ENCODE measurements at places on chromosomes 2 and 18.

- DNase-seq: peak; percentile 47
Observed at GRCh38 chr2:47485751-47486300, 82.9 kb downstream of the MSH2 start.

DNA sequence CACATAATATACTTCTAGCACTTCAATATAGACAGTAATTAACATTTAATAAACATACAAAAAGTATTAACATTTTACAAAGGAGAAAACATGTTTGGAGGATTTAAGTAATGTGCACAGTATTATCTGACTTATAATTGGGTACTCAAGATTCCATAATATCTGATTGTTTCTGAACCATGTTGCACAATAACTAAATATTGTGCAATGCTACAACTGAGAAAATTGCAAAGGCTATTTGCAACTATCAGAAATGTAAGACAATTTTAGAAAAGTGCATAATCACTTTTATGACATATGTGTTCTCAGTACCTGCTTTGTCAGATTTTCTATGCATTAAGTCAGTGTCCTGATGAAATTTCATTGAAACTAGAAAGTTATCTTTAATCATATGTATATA, 934.6 kb downstream of the SOCS6 start:
- no peak for DNase-seq

GRCh38 chr2:103788951-103789350, 1027.1 kb downstream of the TMEM182 start:
- DNase-seq: no peak

DNA sequence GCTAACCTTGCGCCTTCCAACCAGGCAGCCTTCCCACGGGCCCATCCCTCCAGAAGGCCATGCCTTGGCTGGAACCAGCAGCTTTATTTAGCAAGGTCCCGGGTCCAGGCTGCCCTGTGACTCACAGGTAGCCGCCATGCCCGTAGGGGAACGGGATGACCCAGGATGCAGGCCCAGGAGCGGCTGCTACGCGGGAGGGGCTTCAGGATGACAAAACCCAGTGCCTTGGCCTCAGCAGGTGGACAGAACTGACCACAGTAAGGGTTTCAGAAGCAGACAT, 63.3 kb downstream of the RTP5 start:
- no peak for DNase-seq

DNA sequence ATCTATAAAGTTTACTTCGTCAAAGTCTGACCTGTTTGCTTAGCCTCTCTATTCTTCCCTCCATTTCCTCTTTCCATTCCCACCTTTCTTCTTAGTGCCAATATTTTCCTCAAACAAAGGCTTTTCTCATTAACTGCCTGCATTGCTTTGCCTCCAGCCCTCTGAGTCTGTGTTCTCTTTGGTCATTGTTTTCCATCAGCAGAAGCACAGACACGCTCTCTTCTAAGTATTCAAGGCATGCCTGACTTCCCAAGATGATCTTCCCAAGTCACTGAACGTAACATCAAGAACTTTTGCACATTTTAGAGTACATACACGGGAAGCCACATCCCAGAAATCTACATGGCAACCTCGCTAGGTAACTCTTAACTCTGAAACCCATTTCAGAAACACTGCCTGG, 32.6 kb upstream of the ANXA4 start:
- no peak for DNase-seq

DNA sequence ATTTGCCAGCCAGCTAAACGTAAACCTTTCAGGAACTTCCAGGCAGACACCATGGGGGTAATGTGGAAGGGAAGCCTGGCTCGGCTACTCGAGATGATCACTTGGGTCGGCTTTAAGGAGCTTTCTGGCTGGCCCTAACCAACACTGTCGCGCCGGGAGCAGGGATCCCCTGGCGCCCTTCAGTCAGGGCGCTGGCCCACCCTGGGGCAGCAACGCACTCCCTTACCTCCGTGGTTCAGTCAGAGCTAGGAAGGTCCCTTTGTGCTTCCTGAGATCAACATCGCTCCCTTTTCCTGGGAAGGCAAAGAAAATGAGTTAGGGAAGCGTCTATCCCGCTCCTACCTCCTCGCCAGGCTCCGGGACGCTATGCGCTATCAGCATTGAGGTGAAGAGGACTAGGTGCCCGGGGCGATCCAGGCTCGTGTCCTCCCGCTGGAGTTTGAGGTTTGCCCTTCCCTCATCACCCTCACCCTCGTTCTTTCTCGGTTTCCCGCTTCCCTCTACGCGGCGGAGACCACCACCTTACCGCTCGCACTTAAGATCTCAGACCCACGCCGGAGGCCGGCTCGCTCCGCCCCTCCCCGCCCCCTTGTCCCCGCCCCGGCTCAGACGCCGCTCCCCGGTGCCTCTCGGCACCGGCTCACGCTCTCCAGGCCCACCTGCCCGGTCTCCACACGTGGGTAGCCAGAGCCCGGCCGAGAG, 449 bp upstream of the ATRAID start:
- DNase-seq: peak; percentile 94

DNA sequence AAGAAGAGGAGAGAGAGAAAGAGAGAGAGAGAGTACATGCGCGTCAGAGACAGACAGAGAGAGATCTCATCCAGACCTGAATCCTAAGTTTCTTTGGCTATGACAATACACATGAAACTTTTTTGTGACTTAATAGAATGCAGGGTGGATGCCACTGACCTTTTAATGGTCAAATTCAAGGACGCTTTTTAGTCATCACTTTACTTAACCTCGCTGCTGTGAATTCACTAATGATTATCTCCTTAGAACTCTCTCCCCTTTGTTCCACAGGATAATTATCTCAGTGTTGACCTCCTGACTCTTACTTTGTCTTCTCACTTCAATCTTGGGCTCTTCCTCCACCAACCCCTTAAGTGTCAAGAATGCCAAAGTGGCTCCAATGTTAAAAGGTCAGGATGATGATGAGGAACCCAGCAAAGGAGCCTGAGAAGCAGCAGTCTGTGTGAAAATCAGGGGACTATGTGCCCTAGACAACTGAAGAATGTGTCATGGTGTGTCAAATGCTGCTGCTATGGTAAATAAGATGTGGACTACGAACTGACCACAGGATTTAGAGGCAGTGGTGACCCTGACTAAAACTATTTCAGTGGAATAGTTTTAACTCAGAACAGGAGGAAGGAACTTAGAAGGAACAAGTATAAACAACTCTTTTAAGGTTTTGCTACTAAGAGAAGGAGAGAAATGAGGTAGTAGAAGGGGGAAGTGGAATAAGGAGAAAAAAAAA, 382.1 kb downstream of the ZEB2 start:
- peak; percentile 29 for DNase-seq

- DNase-seq: no peak
Observed at GRCh38 chr2:227616631-227617030, 667 bp upstream of the SCYGR4 start.

GRCh38 chr2:119369845-119370244, 3.1 kb downstream of the DBI start:
- DNase-seq: no peak

GRCh38 chr2:725468-725867, 48.3 kb upstream of the TMEM18 start:
- DNase-seq: no peak

GRCh38 chr2:237452861-237453260, 34.2 kb upstream of the MLPH start:
- peak; percentile 91 for DNase-seq

DNA sequence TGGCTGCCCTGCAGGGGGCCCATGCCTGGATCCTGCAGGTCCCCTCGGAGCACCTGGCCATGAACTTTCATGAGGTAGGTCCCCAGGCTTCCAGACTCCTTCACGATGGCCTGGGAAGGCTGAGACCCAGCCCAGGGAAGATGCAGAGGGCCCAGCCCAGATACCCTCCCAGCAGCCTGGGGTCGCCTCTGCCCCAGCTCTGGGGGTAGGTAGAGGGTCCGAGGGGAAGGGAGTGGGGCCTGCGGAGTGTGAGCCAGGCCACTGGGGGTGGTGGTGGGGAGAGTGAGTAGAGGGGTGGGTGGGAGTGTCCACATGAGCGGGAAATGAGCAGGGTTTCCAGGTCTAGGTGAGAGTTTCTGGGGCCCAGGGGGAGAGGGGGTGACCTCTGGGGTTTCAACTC, 1.2 kb upstream of the CHRND start:
- DNase-seq: no peak

- no peak for DNase-seq
Observed at GRCh38 chr2:32841931-32842898, 104.5 kb upstream of the LTBP1 start.

DNA sequence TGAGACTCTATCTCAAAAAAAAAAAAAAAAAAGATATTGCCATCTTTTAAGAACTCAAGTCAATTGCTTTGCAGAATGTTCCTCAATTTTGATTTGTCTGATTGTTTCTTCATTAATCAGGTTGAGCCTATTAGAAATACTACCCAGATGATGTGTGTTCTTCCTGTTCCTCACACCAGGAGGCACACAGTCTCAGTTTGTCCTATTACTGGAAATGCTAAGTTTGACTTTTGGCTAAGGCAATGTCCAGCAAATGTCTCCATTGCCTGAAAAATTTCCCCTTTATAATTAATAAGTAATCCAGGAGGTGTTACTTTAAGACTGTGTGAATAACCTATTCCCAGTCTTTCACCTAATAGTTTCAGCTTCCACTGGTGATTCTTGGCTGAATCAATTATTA, 28.4 kb downstream of the BOLA3 start:
- DNase-seq: no peak

DNA sequence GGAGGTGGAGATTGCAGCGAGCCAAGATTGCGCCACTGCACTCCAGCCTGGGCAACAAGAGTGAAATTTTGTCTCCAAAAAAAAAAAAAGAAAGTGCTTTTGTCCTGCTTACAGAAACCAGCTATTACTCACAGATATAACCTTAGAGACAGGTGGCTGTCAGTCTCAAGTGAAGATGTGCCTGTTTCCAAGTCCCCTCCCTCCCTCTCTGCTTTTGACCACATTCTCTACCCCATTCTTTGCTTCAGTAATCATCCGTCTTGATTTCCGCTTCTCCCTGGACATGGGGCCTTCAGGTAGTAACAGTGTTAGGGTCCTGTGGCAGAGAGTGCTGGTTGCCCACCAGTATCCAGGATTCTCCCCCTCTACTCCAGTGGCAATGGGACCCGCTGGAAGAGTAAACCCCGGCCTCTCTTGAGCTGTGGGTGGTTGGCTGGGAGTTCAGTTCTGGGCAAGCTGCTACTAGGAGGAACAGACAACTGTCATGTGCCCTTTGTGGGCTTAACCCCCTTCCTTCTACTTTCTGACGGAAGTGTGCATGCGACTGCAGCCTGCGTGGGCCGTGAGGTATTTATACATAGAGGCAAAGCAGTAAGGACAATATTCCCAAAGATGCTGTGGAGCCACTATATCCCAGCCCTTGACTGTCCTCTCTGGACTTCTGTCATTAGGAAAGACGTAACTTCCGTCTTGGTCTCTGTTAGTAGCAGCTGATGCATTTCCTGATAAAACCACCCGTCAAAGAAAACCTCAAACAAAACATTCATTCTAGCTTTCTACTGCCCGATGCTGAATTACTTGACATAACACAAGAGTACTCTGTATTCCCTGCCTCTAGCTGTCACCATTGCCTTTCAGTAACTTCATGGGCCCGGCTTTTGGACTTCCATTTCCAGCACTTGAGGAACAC, 17.8 kb downstream of the PDCL3 start:
- DNase-seq: peak; percentile 34

DNA sequence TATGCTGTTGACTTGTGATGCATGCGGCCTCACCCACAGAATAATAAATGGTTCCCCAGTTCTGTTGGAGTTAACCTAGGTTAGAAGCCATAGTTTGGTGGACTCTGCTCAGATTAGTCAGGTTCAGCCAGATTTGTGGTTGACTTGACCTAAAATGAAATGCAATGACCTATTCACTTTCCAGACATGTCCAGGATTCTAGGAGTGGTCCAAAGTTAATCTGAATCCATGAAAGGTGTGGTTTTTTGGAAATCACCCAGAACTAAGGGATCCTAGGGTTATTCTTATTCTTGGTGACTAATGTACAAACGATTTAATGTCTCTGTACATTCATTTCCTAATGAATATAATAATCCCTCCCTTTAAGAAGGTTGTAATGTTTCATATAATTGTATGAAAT, 88.9 kb upstream of the RBBP8 start:
- no peak for DNase-seq

- no peak for DNase-seq
Observed at GRCh38 chr18:31977270-31977872, 34.4 kb upstream of the TRAPPC8 start.

All from osteoblast (primary cell).